ENCODE measurements at places on chromosomes 13 and 19. TPM values are rescaled to one million over a fixed set of nuclear protein-coding genes. Genes with fewer than 3 reads are reported as not detected.

The ZNF558 gene
- total RNA-seq: 25.8 TPM

The POU2F2 gene
- total RNA-seq: 2.6 TPM

The SLC6A16 gene
- 0.17 TPM for total RNA-seq

The ZNF415 gene
- total RNA-seq: 31.4 TPM

The SERPINE3 gene
- not detected for total RNA-seq

The KLK1 gene
- not detected for total RNA-seq

The POSTN gene
- 7.0 TPM for total RNA-seq

The KCNJ14 gene
- 0.44 TPM for total RNA-seq

The IGFL3 gene
- not detected for total RNA-seq

The OR7D2 gene
- total RNA-seq: not detected

The CEACAM3 gene
- 0.11 TPM for total RNA-seq

The KLK12 gene
- not detected for total RNA-seq

The ZNF582 gene
- total RNA-seq: 6.0 TPM

The OXGR1 gene
- not detected for total RNA-seq

The TMPRSS9 gene
- total RNA-seq: 1.5 TPM

The SAMD1 gene
- 18.0 TPM for total RNA-seq

The DMWD gene
- total RNA-seq: 52.9 TPM

The LILRA2 gene
- total RNA-seq: 3.5 TPM

The SHISA2 gene
- not detected for total RNA-seq

The ZNF700 gene
- total RNA-seq: 6.5 TPM

The COL4A2 gene
- total RNA-seq: 230 TPM

The TJP3 gene
- total RNA-seq: 2.5 TPM

The RASIP1 gene
- 23.1 TPM for total RNA-seq

The ERICH4 gene
- total RNA-seq: not detected

The MYO16 gene
- 2.1 TPM for total RNA-seq

The LRRC25 gene
- 8.7 TPM for total RNA-seq

The WDR88 gene
- not detected for total RNA-seq

The CCL25 gene
- total RNA-seq: not detected

The ZSCAN1 gene
- total RNA-seq: not detected

The IGSF23 gene
- not detected for total RNA-seq

The SLC46A3 gene
- 23.4 TPM for total RNA-seq

The CNN1 gene
- total RNA-seq: 20.5 TPM

The EBI3 gene
- total RNA-seq: 0.44 TPM

The PSMC4 gene
- 56.3 TPM for total RNA-seq

The FPR3 gene
- 20.1 TPM for total RNA-seq

The APOE gene
- total RNA-seq: 7,572 TPM

The BRME1 gene
- total RNA-seq: 1.8 TPM

The TEKTIP1 gene
- total RNA-seq: 0.68 TPM

The C1QTNF9 gene
- not detected for total RNA-seq

The SIGLECL1 gene
- not detected for total RNA-seq

The ZNF285 gene
- 4.4 TPM for total RNA-seq

The KLF12 gene
- 3.5 TPM for total RNA-seq

The MCEMP1 gene
- total RNA-seq: not detected

The OR7C1 gene
- total RNA-seq: 0.74 TPM

The VPS36 gene
- total RNA-seq: 25.6 TPM

The FGF22 gene
- 0.31 TPM for total RNA-seq

The MCF2L gene
- total RNA-seq: 14.0 TPM

The PSMD8 gene
- total RNA-seq: 159 TPM

The IGFLR1 gene
- 15.6 TPM for total RNA-seq

The S1PR5 gene
- 0.30 TPM for total RNA-seq

The MAMSTR gene
- total RNA-seq: 15.2 TPM

The RUBCNL gene
- 7.9 TPM for total RNA-seq

The REXO1 gene
- total RNA-seq: 24.0 TPM

All from adrenal gland (tissue), 19 donors.